Left cardiac atrium (tissue), 4 donors: ENCODE measurements at places on chromosomes 11 and 22. TPM values are rescaled to one million over a fixed set of nuclear protein-coding genes. Genes with fewer than 3 reads are reported as not detected.

- no peak for DNase-seq
Measured at GRCh38 chr22:43883012-43883661, 8.7 kb downstream of the PNPLA5 start.

Gene SIDT2
- 40.8 TPM for total RNA-seq

DNA sequence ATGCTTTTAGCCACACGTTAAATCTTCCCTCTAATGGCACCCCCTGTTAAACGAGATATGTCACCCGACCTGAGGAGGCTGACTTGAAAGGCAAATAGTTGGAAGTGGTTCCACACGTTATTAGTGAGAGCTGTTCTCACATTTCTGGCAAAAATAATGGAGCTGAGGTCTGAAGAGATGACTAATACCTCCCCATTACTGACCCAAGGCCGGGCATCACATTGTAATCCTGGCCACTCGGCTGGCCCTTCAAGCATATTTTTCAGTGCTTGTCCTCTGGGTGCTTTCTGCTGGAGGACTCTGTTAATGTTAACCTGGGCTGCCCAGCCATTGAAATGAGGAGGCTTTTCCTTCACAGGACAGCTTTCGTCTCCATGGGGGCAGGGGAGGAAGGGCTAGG lies 260.0 kb upstream of the CADM1 start:
- no peak for DNase-seq

Gene MPZL2
- 47.8 TPM for total RNA-seq

Gene H19
- 610 TPM for total RNA-seq

Gene IL10RA
- total RNA-seq = 8.2 TPM

DNA sequence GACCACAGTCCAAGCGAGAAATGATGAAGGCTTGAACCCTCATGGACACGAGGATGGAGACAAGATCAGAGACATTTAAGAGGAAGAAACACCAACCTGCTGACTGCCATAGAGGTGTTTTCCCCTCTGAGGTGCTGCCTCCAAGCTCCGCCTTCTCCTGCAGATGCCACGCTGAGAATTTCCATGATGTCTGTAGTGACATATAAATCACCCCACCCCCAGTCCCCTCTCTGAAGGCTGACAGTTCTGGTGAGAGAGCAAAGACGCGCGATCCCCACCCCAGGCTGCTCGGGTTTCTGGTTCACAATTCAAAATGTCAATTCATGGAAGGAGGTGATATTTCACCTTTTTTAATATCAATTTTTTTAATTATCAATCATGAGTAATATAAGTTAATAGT lies 28.2 kb downstream of the LRRC32 start:
- no peak for DNase-seq

GRCh38 chr11:71562120-71562519 lies 3.2 kb upstream of the KRTAP5-10 start:
- no peak for DNase-seq

- DNase-seq = no peak
Measured at GRCh38 chr11:116644201-116644940, 128.4 kb downstream of the BUD13 start.

Gene TRPC6
- total RNA-seq = 0.86 TPM

Gene GAS2L1
- total RNA-seq = 20.1 TPM

Gene TUB
- total RNA-seq = 13.1 TPM

Gene ACR
- total RNA-seq = not detected

DNA sequence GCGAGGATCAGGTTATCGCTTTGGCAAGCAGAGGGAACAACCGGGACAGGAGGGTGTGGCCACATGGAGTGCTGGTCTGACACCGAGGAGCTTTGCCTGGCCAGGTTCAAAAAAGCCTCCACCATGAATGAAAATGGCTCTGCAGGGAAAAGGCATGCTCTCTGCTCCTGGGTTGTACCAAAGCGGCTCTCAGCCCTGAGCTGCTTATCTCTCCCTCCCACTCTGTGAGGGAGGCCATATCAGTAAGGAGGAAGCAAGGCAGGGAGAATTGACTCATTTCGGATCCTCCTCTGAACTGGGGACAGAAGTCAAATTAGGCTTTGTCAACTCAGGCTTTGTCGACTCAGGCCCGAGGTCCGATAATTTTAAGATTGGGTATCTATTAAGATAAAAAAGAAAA lies 82.9 kb upstream of the CRTAM start:
- no peak for DNase-seq

GRCh38 chr22:41001722-41002122 lies 50.5 kb downstream of the RBX1 start:
- DNase-seq = no peak

DNA sequence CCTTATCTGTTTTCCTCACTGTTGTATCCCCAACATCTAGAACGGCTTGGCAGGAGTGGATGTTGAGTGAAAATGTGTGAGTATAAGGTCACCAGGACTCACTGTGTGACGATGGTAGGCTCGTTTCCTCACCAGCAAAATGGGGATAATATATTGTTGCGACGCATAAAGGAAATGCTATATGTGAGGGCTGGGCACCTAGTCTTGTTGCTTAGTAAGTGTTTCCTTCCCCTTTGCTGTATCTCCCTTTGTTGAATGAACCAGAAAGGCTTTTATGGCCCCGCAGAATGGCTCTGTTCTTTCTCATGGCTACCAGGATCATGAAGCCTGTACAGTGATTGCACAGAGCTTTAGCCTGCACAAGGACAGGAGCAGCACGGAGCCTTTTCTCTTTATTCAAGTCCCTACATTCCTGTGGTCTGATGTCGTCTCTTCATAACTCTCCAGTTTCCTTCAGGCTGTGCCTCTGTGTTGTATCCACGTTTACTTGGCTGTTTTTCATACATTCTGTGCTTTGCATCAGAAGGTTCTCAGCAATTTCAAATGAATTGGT lies 5.4 kb downstream of the TNRC6B start:
- DNase-seq = no peak

Gene OMP
- not detected for total RNA-seq

DNA sequence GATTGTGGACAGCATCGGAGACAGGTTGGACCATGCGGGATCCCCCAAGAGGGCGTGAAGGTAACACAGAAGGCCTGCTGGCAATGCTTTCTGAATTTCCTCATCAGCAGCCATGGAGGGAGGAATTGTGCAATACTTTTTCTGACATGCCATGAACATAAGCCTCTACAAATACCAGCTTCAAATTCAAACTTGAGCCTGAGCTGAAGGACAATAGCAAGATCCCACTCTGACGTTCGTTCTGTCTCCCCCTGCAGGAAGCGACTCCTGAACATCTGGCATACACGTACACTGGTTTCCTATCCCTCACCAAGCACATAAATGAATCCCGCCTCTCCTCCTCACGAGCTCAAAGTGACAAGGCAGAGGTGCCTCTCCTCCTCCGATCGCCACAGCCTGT lies 312.2 kb downstream of the BRD1 start:
- DNase-seq = no peak

DNA sequence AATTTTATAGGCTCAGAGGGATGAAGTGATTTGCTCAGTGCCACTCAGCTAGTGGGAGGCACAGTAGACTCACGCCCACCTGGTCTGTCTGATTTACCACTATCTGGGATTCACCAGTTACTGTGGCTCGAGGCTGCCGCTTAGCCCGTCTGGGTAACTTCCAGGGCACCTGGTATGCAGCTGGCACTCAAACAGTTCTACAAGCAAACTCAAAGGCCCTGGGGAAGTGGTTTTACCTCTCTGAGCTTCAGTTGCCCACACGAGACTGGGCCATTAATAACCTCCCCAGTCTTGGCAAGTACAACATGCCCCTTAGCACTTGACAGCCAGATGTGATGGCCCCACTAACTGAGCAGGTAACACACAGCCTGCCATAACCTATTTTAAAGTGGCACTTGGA lies 2.6 kb downstream of the GDPD5 start:
- no peak for DNase-seq

- DNase-seq = no peak
Measured at GRCh38 chr22:22825213-22825593, 62.4 kb upstream of the IGLL5 start.

DNA sequence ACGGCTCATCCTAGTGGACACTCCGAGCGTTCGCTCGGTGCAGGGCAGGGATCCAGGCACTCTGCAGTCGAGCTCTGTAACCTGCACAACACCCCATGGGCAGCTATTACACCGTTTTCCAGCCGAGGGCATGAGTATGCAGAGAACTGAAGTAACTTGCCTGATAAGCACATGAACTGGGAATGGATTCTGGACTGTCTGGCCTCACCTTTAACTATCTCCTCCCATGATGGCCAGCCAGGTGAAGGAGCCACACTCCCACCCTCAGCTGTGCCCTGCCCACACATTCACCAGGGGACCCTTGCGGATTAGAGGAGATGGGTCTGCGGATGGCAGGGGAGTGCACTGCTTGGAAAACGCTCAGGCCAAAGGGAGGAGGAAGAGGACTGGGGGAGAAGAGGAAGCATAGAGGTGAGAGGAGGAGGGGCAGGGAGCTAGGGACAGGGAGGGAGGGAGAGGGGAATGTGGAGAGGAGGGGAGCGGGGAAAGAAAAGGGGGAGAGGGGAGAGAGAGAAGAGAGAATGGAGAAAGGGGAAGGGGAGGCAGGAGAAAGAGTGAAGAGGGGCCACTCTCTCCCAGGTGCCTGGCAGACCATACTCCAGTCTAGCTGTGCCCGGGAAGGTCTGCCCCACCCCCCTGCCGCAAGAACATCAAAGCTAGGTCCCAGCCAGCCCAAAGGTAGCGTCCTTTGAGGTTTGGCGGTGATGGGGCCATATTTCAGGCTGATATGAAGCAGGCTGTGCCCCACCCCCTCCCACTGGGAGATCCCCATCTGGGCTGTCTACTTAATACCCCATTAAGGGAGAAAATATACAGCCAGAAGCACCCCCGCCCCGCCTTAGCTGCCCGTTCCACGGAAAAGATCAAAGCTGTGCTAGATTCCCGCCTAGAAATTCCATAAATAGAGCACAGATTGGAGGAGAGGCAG lies 33.2 kb upstream of the TCF20 start:
- no peak for DNase-seq

Gene FAM180B
- total RNA-seq = not detected

GRCh38 chr11:85385547-85385946 lies 241.6 kb downstream of the DLG2 start:
- DNase-seq = no peak

DNA sequence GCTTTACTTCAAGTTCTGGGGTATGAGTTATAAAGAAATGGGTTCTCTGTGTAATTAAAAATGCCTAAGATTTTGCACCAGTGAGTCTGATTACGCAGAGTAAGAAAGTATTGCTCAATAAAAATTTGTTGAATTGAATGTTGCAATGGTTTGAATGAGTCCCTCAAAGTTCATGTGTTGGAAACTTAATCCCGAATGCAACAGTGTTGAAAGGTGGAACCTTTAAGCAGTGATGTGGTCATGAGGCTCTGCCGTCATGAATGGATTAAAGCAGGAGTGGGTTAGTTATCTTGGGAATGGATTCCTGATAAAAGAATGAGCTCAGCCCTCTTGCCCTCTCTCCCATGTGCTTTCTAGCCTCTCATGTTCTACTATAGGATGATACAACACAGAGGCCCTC lies 52.6 kb upstream of the SESN3 start:
- no peak for DNase-seq

Gene APOBEC3H
- total RNA-seq = 0.35 TPM

- DNase-seq = peak; percentile 68
Measured at GRCh38 chr22:35023692-35024363, 42.1 kb upstream of the ISX start.

Gene TMEM191B
- total RNA-seq = not detected

- no peak for DNase-seq
Measured at GRCh38 chr22:28241656-28242290, 322.7 kb upstream of the PITPNB start.

DNA sequence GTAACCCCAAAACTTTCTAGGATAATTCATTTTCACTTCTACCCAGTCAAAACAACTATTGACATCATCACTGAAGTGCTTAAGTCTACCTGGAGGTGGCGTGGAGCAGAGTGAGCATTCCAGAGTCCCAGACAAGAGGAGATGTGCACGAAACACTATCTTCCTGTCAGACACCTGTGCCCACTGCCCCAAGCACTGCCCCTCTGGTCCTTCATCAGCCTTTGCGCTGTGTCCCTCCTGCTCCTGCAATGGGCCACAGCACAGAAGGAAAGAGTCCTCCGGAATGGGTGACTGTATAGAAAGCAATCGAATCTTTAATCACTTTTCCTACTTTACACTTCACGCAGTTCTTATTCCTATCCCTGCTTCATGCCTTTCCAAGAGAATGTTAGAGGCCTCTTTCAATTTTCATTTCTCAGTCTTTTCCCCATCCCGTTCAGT lies 512 bp upstream of the GRIA4 start:
- DNase-seq = no peak

DNA sequence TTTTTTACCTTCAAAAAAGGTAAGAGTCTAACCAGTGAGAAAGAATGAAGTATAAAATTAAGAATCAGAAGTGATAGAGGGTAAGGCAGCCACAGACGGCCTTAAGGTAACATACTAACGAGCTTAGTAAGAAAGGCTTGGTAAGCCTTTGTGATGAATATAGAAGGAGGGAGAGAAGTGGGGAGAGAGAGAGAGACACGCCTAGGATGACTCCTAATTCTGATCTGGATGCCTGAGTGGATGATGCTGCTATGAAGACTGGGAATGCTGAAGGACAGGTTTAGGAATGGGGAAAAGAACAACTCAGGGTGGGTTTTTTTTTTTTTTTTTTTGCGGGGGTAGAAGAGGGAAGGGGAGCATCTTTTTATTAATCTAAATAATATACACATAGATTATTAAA lies 4.8 kb downstream of the FBXO3 start:
- DNase-seq = no peak

Gene KCNJ11
- total RNA-seq = 21.2 TPM

DNA sequence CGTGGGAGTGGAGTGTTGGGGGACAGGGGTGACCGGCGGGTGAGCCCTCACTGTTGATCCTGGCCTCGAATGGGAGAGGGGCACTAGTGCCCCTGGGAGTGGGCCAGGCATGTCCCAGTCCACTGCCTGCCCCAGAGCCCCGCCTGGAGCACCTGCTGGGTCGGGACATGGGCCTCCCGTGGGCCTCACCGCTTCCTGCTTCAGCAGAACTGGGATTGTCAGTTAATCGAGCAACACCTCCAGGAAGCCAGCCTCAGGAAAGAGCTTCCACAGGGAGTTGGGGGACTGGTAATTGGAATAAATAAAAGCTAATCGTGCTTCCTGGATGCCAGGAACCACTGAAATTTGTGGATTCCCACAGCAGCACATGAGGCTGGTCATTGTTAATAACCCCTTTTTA lies 43.8 kb downstream of the PARVB start:
- no peak for DNase-seq

DNA sequence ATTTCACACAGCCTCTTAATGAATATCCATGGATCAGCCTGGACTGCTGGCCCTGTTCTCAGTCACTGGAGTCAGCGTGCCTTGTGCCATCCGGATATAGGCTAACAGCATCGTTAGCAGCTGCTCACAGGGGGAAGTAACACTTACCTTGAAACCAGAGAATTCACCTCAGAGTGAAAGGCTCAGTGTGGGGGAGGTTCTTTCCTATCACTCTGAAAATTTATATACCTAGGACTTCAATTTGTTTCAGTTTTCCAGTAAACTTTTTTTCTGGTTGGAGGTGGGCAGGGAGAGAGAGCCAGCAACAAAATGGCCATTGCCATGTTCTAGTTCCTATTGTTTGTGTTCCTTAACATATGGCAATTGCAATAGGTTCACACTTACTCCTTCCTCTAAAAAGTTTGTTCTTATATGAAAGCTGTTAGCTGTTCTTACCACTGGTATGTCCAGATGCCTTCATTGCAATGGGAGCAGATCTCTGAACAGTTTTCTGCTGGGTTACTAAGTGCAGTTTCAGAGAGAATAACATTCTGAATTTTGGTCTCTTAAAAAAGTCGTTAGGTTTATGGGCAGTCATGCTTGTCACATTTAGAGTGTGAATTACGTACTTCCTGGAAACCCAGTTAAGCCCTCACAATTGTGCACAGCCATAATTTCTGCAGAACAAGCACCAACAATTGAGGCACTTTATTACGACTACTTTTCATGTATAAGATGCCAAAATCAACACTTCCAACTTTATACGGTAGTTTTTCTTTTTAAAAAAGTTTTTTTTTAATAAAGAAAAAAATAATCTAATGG lies 247.6 kb downstream of the CADM1 start:
- DNase-seq = no peak
